Kidney capillary endothelial cell (primary cell): ENCODE measurements at places on chromosomes 6 and 20.
A peak's percentile ranks its signal among the peaks of the same experiment; 100 is the strongest.

DNA sequence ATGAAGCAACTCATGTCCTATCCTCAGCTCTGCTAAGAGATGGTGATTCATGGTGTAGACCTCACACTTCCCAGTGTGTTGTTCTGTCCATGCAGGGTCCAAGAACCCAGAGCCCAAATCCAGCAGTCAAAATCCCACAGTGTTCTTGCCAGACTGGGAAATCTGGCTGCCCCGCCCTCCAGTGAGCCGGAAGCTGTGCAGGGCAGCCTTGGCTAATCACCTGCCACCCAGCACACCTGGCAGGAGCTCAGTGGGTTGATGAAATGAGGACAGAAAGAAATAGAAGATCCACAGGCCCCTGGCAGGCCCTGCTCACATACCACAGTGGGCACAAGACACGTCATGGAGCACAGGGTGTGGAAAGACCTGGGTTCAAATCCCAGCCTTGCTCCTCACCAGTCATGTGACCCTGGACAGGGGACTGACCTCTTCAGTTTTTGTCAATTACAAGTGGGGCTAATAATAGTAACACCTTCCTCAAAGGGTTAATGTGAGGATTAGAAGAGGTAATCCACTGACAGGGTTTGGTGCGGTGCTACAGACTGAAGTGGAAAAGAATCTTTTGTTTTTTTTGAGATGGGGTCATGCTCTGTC lies 13.6 kb upstream of the GUCA1A start:
- DNase-seq: no peak

DNA sequence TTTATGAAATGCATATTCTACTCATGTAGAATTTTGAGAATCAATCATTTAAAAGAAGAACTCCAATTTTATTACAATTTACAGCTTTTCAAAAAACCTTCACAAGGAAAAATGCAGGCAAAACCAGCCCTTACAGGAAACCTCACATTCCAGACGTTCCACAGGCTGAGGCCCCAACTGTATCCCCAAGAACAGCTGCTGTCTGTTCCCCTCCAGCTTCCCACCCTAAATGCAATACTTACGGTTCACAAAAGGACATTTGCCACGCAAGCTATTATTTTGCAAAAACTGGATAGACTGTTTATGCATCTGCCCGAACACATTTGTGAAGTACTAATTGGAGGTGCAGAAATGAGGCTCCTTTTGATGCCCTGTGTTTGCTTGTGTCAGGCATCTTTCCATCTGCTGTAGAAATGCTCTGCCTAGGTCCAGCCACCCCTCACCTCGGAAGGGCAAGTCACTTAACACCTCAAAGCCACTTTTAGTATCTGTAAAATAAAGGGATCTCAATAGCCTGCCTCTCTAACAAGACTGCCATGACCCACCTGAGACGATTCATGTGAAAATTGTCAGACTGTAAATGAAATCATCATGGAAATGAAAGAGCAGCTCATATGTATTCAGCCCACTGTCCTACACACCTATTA lies 26.5 kb downstream of the PDE10A start:
- DNase-seq: no peak

DNA sequence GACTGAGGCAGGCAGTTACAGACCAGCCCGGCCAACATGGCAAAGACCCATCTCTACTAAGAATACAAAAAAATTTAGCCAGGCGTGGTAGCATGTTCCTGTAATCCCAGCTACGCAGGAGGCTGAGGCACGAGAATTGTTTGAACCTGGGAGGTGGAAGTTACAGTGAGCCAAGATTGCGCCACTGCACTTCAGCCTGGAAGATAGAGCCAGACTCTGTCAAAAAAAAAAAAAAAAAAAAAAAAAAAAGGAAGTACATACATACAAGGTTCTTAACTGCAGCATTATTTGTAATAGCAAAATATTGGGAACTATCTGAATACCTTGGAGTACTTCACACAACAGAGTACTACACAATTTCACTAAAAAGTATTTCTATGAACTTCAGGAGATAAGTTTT lies 183.5 kb upstream of the OLIG3 start:
- no peak for DNase-seq

DNA sequence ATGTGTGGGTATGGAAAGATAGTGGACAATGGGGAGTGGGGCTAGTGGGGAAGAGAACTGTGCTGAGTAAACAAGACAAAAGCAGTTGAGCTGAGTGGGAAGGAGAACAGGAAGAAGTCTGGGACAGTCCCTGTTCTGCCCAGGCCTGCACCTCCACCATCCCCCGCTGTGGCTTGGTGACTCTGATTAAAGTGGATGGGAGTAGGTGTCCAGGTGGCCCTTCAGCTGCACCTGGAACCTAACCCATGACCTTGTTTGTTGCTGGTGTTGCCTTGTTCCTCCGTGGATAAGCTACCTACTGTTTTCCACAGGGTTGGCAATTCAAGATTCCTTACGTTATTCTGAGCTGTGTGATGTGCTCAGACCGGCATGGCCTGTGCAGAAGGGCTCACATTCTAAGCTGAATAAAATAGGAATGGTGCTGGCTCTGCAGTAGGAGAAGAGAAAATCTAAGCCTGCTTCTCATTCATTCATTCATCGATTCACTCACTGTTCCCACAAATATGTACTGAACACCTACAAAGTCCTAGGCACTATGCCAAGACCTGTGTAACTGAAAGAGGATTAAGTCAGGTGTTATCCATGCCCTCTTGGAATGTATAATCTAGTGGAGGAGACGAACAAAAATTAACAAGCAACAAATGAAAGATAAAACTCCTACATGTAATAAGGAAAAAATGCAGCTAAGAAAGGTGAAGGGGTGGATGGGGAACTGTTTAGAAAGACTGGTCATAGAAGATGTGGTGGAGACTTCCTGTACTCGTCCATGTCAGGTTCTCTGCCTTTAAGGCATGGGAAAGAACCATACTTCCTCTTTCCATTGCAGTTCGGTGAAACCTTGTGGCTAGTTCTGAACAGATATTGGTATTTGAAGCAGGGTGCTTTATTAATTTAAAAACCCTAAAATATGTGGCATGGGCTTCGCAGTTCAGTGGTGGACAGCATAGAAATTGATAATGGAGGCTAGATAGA lies 10.1 kb upstream of the CALHM6 start:
- DNase-seq: no peak

- DNase-seq: no peak
These were observed 491 bp downstream of the GNMT start for GRCh38 chr6:42961020-42961470.

- DNase-seq: peak; percentile 91
These were observed 272.1 kb upstream of the EYS start for GRCh38 chr6:65979120-65979519.

DNA sequence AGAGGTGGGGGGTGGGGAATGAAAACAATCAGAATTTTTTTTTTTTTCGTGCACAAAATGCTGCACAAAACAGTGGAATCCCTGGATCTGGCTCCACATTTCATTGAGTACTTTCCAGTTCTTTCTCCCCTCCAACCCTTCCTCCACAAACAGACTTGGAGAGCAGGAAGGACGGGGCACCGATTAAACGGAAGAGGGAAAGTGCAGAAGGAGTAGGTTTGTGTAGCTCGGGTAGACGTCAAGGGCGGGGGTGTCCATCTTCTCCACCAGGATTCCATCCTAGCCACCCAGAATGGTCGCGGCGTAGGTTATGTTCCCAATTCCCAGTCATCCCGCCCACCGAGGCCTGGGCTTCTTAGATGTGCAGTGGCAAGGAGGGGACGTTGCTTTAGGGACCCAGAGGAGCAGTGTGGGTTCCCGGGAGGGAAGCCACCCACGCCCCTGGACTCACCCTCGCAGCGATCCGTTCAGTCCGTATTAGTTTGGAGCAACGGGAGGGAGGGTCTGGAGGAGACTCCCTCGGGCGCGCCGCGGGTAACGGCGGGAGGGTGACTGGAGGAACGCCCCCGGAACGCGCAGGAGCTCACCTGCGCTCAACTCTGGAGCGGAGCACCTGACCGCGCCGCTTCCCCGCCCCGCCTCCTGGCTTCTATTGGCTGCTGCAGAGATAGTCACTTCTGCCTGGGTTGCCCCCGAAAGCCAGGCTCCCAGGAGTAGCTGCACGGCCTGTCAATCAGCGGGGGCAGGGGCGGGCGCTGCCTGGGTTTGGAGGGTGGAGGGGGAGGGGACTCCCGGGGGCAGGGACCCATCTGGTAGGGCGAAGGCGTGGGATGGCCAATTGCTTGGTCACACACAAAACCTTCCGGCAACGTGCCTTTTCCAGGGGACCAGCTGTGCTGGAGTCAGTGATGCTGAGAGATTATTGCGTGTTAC lies at the start of gene ENPP5:
Gene ENPP5 (minus strand): TSS at position 624 of the 933 bp plus-strand sequence. CDS start 2,718 bp downstream, outside the sequence.
- no peak for DNase-seq

DNA sequence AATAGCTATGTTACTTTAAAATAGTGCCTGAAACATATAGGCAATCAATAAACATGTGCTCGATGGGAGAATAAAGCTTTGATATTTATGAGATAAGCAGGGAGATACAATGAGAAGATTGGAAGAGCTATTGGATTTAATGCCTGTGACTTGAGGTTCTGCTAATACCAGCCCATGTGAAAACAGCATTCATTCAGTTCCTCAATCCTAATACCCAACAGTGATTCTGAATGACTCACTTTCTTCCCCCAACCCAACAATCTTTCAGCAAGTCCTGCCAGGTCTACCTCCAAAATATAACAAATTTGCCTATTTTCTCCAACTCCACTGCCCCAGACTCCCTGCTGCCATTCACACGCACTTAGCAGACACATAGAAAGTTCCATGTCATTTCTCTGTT lies 26.6 kb upstream of the KLHL31 start:
- DNase-seq: no peak

- DNase-seq: no peak
These were observed 18.4 kb downstream of the MAP3K4 start for GRCh38 chr6:161009991-161010390.

DNA sequence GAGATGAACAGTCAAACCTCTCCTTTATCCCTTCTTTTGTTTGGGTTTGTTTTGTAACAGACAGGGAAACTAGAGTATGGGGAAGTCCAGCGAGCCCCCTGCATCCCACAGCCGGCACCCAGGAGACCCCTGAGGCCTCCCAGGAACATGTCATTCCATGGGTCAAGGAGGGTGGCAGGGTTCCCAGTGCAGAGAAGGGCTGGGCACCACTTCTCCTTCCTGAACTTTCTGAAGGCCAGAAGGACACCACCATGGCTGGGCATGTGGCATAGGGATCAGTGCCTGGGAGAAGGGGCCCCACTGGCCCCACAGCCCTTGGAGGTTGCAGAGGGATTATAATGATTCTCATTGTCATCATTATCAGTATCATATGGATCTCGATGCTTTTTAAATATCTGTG lies 13.9 kb upstream of the CST7 start:
- no peak for DNase-seq

DNA sequence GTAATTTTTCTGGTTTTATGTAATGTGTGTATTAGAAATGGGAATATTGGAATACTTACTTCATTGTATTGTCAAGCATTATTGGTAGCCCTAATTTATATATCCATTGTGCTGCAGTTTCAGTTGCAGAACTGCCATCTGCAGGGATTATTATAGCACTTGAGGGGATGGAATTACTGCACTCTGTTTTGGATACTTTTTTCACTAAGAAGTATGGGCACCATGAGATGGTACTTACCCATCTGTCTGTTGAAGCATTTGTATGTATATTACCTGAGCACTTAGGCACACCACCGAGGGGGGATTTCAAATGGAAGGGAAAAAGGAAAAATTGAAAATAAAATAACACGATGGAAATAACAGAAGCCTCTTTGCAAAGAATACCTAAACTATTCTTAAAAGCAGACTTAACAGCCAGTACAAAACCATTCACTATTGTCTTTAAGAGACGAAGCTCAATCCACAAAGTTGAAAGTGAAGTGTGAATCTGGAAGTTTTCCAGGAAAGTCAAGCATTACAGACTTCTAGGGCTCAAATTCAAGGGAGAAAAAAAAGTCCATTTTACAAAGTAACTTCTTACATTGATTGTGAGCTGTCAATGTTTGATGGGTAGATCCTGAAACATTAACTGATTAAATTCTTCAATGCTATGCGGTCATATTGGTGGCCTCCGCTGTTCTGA lies 318.7 kb downstream of the SOX4 start:
- DNase-seq: no peak

GRCh38 chr6:42104804-42105125 lies 37.7 kb downstream of the C6orf132 start:
- DNase-seq: no peak

- DNase-seq: no peak
These were observed 24.5 kb upstream of the TCP11 start for GRCh38 chr6:35165630-35166071.

DNA sequence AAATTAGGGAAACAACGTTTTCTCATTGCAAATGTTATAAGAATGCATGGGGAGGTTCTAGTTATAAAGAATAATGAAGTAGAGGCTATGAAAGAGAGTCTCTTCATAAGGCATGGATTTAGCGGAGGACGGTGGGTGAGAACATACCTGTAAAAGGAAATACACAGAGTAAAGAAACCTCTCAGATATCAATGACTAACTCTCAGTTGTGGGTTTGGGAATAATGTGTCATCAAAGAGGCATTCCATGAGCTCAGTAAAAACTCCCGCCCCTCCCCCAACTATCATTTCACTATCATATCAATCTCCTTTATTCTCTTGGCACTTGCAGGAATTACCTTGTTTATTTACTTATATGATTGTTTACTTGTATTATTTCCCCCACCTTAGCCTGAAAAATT lies 695.4 kb downstream of the PTPRT start:
- no peak for DNase-seq

DNA sequence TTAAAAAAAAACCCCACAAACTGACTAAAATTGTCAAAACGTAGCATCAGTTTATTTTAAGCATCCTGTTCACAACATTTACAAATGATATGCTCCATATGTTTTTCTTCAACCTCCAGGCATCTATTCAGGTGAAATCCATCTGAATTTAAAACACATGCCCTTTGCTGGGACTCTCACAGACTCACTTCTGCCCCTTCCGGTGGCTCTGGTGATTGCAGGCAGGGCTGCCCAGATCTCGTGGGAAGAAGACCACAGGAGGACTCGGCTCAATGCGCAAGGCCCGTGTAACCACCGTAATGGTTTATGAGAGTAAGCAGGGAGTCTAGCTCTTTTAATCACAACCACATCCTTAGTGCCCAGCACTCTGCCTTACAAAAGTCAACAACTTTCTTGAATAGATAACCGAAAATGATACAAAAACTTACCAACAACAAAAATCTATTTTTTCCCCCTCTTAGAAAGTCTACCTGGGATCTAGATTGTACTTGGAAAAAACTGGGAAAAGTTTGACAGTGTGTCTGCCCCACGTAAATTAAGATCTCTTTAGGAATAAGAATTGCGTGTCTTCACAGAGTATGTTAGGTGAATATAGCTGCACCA lies 139.1 kb downstream of the KIF16B start:
- DNase-seq: peak; percentile 4
